NCI-H1417 (cell line): ENCODE measurements at places on chromosomes 16 and 17.

- no peak for DNase-seq
Observed at GRCh38 chr16:81838794-81839193, 59.7 kb downstream of the PLCG2 start.

GRCh38 chr16:77850636-77851333 lies 62.4 kb downstream of the VAT1L start:
- no peak for DNase-seq

DNA sequence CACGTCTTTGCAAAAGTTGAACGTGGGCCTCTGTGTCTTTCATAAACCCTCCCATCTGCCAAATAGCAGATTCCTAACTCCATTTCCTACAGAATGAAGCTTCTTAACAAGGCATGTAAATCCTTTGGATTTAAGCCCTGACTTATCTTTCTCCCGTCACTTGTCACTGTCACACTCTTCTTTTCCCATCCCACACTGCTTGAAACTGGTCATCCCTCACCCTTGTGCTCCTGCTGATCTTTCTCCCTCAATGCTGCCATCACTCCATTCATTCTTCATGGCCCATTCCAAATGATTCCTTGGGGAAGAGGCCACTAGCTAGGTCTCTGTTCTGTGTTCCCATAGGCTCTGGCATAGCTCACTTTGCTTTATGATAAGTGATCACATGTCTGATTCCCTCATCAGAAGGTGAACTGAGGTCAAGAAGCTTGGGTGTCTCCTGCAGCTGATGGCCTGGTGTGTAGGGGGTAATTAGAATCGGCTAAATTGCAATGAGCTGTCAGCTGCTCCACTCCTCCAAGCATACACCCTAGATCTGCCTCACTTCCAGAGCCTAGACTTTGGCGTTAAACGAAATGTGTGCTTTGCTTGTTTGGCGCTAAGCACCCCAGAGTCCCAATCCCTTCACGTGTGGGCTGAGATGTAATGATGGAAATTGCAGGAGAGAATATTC lies 61.7 kb downstream of the PECAM1 start:
- DNase-seq, result peak; percentile 78

DNA sequence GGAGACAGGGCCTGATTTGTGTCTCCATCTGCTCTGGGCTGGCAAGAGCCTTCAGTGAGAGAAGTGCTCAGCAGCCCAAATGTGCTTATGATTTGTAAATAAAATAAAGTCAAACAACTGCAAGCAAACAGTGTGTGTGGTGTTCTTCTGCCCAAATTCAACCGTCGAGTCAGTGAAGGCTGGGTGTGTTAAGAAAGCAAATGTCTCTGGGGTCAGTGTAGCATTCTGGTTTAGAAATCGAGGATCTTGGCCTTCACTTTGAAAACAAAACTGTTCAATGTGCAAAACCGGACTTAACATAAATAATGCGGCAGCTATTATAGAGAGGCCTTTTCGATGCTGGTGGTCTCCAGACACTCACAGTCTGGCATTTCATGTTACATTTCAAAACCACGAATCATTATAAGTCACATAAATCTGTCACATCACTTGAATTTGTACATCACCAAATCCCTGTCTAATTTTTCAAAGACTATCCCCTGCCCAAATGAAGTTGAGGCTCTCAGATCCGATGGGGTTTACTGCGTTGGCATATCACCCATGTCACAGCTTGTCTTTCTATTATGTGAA lies 158.6 kb upstream of the MYOCD start:
- no peak for DNase-seq

- DNase-seq, result no peak
Observed at GRCh38 chr17:2366747-2367494, 29.6 kb downstream of the SGSM2 start.

GRCh38 chr16:87304951-87305350 lies 12.2 kb downstream of the C16orf95 start:
- DNase-seq, result no peak

DNA sequence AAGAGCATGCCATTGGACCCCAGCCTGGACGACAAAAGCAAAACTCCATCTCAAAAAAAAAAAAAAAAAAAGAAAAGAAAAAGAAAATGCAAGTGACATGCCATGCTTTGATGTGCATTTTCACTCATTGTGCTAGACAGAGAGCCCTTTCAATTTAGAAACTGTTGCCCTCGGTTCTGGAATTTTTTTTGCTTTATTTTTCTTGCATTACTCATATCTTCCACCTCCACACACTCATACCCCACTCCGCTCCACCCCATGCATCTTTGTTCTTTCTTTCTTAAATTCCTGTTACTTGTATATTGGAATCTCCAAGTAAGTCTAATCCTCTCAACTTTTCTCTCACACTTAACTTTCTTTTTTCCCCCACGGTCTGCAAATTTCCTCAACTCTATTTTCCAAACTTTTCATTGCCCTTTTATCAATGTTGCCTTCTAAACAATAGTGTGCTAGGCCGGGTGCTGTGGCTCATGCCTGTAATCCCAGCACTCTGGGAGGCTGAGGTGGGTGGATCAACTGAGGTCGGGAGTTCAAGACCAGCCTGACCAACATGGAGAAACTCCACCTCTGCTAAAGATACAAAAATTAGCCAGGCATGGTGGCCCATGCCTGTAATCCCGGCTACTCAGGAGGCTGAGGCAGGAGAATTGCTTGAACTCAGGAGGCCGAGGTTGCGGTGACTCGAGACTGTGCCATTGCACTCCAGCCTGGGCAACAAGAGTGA lies 16.8 kb upstream of the SUZ12 start:
- no peak for DNase-seq

DNA sequence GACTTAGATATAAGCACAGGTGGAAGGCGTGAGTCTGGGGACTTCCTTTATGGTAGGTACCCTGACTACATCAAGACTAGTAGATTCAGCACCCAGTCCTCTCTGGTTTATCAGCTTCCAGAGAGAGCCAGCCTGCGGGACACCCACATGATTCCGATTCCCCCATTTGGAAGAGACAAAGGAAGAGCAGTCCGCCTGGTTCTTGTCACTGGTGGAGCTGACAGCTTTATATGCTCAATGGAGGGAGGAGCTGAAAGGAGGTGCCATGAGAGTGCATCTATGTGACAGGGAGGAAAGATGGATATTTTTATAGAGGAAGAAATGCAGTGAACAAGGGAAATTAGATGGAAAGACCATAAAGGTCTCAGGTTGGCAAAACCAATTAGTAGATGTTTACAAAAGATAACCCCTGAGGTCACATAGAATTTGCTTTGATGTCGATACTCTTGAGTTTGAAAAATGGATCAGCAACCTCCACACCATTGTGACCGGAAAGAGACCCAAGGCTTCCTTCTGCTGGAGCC lies 437.7 kb downstream of the PMP22 start:
- DNase-seq, result no peak

GRCh38 chr16:6362321-6362720 lies 970.3 kb upstream of the RBFOX1 start:
- no peak for DNase-seq

DNA sequence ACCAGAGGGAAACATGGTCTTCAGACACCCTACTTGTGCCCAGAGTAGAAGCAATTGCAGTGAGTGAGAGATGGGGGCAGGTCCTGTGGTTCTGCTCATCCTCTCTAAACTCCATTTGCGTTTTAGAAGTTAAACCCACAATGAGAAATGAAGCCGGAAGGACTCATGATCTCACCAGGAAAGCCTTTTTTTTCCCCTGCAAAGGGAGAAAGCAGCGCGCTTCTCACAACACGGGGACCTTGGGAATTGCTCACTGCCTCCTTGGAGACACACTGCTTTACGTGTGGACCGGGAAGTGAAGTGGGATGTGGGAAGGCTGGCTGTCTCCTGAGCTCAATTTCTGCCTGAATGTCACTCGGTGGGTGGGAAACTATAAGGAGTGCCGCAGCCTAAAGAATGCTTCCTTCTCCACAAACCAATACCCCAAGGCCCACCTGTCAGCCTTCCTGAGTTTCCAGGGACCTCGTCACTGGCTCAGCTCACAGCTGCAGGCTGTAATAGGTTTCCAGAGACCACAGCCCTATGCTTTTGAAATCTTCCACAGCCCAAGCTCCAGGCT lies 365.4 kb downstream of the XYLT1 start:
- no peak for DNase-seq

DNA sequence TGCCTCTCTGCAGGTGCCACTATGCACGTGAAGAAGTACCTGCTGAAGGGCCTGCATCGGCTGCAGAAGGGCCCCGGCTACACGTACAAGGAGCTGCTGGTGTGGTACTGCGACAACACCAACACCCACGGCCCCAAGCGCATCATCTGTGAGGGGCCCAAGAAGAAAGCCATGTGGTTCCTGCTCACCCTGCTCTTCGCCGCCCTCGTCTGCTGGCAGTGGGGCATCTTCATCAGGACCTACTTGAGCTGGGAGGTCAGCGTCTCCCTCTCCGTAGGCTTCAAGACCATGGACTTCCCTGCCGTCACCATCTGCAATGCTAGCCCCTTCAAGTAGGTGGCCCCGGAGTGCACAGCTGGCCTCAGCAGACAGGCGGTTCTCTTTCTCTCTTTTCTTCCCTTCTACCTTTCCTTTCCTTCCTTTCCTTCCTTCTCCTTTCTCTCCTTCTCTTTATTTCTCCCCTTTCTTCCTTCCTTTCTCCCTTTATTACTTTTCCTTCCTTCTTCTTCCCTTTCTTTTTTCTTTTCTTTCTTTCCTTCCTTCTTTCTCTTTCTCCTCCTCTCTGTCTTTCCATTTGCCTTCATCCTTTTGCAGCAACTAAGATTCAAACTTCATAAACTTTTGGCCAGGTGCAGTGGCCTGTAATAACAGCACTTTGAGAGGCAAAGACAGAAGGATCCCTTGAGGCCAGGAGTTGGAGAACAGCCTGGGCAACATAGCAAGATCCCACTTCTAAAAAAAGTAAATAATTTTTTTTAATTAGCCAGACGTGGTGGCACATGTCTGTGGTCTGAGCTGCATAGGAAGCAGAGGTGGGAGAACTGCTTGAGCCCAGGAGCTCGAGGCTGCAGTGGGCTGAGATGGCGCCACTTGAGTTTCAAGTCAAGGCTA lies 46.7 kb downstream of the SCNN1B start:
- DNase-seq, result no peak

GRCh38 chr17:33113276-33113990 lies 121.8 kb downstream of the SPACA3 start:
- no peak for DNase-seq

DNA sequence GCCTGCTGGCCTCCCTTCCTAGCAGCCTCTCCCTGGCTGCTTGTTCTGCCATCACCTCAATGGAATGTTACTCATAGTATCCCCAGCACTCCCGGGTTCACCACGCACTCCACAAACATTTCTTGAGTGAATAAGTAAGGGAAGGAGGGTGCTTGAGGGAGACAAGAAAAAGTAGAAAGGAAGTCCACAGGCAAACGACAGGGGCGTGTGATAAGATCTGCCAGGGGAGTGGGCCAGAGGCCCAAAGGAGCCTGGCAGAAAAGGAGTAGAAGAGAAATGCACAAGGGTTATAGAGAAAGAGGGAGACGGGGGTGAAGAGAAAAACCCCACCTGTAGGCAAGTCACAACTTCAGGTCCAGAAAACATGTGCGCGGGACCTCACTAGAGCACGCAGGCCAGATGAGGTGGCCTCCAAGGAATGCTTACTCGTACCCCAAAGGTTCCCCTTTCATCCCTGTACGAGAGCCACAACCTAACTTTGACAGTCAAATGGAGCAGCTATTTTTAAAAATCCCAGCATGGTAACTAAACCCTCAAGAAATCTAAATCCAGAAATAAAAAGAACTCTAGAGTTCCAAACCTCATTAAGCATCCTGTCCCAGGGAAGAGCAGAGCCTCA lies 6.6 kb downstream of the ZDHHC7 start:
- no peak for DNase-seq

- DNase-seq, result no peak
Observed at GRCh38 chr17:42591411-42591810, 13.9 kb upstream of the PSMC3IP start.

GRCh38 chr16:28495795-28496749 lies 1.6 kb downstream of the APOBR start:
- no peak for DNase-seq

- DNase-seq, result no peak
Observed at GRCh38 chr17:8310601-8311123, 621 bp downstream of the ARHGEF15 start.

- DNase-seq, result peak; percentile 36
Observed at GRCh38 chr16:16092925-16093627, 130.2 kb downstream of the ABCC6 start.

DNA sequence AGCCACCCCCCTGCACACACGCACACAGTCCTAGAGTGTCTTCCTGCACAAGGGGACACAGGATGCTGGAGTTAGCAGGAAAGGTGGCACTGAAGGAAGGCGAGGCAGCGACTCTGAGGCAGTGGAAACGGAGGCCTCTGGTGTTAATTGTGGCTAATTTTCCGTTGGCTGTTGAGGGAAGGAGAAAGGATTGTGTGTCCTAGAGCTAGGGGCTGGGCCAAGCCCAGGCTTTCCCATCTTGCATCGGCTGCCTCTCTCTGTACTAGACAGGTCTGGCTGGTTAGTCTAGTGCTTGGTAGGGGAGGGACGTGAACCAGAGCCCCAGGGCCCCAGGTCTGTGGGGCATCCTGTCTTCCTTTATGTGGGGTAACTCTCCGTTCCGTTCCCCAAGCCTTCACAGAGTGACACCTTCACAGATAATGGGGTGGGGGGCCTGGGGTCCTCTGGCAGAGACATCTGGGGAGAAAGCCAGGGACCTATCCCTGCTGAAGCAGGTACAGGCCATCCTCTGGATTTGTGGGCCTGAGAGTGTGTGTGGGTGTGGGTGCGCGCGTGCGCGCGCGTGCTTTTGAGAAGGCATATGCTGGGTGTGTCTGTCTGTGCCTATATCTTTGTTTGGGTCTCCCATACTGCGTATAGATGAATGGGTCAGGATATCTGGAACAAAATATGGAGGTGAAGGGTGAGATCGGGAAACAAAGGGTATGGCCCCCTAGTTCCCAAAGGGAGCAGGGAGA lies at the start of gene CHD3:
CHD3 (plus strand) TSS at position 606 of the 737 bp plus-strand sequence. CDS start 212 bp downstream, outside the sequence.
- peak; percentile 68 for DNase-seq

GRCh38 chr17:50507871-50508572 lies at the start of gene MYCBPAP:
MYCBPAP (plus strand) TSS chr17:50508439; CDS start chr17:50508675, 236 bp downstream.
- DNase-seq, result peak; percentile 14

DNA sequence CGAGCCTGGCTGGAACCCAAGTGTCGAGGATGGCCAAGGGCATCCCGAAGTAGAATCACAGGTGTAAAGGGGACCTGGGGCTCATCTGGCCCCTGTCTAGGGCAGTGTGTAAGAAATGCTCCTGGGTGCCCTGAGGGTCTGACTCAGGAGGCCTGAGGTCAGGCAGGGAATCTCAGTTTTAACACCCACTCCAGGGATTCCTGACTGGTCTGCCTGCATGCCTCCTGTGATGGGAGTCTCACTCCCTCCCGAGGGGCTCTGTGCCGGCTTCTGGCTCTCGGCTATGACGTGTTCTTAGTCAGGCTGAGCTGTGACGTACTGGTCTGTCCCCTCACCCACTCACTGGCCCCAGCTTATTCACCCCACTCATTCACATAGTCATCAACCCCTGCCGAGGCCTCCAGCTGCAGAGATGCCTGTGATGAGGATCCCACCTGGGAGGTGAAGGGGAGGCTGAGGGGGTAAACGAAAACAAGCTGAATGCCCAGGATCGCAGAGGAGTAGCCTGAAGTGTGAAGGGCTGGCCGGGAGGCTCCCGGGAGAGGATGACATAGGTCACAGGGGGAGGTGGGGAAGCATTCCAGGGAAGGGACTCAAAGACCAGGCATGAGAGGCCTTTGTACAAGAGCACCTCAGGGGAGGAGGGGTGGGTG lies 23.8 kb downstream of the FAM83G start:
- no peak for DNase-seq
